ENCODE measurements at places on chromosomes 2 and 18.

GRCh38 chr2:210768329-210768910, 212.0 kb downstream of the CPS1 start:
- no peak for DNase-seq

DNA sequence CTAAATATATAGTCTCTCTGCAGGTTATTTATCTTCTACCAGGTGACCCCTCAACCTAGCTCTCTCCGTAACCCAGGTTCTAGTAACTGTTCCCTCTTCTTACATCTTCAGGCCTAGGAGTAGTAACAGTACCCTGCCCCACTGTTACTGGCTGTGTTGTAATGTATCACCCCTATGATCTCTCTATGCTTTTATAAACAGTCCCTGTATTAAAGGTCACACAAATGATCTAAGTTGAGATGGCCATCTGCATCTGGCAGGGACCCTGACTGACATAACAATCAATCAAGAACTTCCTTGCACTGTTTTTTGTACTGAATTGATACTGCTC, 219.7 kb upstream of the STK17B start:
- no peak for DNase-seq

DNA sequence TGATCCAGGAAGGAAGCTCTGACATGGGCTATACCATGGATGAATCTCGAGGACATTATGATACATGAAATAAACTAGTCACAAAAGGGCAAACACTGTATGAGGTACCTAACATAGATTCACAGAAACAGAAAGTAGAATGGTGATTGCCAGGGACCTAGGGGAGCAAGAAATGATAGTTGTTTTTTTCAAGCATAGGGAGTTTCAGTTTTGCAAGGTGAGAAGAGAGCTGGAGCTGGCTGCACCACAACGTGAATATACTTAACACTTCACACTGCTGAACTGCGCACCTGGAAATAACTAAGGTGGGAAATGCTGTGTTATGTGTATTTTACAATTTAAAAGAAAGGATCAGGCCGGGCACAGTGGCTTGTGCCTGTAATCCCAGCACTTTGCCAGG, 13.2 kb upstream of the AGAP1 start:
- DNase-seq: no peak

- no peak for DNase-seq
Observed at GRCh38 chr2:3784731-3785130, 81.4 kb downstream of the DCDC2C start.

DNA sequence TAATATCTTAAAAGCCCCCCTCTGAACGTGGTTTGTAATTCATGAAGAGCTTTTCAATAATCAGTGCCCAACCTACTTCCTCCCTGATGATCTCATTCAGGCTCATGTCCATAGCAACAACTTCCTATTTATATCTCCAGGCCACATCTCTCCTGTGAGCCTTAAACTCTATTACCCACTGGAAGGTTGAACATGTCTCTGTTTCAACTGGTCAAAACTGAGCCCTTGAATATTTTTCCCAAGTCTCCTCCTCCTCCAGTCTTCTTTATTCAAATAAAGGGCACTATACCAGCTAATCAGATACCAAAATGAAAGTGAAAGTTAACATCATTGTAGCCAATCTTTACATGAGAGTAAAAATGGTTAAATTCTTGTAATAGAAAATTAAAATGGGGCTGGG, 63.7 kb upstream of the ITGA4 start:
- DNase-seq: no peak

DNA sequence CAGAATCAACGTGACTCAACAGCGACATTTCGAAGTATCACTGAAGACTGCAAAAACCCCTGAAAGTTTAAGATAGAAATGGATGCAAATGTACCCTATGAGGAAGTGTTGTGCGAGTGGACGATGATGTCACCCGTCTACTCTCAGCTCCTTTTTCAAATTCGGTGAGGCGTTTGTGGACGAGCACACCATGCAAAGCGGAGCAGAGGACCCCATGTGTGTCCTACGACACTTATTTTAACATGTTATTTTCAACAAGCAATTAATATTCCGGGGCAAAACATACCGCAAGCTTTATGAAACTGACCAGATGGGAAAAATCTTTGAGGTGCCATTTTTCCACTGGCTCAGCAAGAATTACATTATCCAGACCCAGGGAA, 2.0 kb downstream of the PXDN start:
- DNase-seq: no peak

- DNase-seq: no peak
Observed at GRCh38 chr2:132392221-132392620, 24.4 kb upstream of the GPR39 start.

DNA sequence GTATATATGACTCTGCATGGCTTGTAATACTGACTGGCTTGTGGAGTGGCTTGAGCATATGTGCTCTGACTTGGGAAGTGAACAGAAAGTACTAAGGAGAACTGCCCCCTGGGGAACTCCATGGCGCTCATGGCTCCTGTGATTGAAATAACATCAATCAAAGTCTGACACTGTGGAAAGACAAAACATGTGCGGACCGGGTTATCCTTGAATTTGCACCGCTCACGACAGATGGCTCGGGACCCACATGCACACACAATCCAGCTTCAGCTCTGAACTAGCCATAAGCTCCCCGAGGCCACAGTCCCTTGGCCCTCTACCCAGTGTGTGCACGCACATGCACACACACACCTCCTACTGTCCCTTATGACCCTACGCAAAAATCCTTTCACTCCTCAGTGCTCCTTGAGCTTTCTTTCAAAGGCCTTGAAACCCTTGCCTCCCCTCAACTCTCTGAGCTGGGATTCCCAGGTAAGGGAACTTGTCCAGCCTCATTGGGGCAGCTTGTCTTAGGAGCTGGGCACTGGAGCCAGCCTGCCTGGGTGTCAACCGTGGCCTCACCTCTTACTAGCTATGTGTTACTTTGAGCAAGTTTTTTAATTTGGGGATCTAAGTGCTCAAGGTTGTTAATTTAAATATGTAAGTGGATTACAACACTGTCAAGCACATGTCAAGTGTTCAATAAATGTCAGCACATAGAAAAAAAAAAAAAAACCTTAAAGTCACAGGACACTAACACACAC, 43.6 kb downstream of the MRPS5 start:
- DNase-seq: no peak

DNA sequence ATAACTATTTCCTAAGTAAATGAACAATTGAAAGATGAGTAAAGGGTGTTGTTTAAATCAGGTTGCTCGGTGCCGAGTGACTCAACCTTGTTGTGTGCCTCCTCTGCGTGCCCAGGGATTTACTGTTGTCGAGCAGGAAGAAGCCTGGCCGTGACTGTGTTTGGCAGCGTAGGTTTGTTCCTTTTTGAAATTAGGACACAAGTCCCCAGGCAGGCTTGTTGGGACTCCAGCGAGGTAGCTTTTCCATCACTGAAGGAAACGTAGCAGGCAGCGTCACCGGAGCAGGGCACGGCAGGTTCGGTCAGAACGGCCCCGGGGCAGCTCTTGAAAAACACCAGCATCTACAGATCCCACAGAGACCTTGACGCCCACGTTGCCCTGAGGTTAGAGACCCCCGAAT, 48.6 kb downstream of the TMEM18 start:
- no peak for DNase-seq

DNA sequence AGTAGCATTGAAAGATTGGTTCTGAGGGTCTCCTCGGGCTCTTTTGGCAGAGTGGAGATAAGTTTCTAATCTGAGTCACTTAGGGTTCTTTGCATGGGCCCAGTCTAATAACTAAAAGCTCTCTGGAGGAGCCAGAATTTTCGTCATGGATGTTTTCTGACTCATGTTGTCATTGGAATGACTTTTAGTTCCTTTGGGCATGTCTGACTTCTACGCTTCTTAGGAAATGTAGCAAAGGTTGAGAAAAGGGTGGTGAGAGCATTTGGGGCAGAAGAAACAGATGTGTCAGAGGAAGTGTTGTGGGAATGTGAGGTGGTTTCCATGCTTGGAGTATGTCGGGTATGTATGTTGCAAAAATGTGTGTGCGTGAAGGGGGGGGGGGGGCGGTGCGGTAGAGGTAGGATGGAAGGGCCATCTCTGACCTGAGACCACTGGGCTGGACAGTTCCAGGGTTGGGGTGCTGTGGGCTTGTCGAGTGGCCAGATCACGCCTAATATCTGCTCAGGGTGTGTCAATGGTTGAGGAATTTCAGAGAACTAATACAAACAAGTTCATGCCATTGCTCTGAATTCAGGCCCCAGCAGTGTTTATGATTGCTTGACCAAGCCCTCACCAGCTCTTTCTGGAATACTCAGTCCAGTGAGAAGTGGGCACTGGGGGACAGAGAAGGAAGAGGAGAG, 26.9 kb downstream of the KLHL29 start:
- DNase-seq: no peak

- no peak for DNase-seq
Observed at GRCh38 chr2:96800061-96801004, 15.7 kb upstream of the CNNM3 start.

DNA sequence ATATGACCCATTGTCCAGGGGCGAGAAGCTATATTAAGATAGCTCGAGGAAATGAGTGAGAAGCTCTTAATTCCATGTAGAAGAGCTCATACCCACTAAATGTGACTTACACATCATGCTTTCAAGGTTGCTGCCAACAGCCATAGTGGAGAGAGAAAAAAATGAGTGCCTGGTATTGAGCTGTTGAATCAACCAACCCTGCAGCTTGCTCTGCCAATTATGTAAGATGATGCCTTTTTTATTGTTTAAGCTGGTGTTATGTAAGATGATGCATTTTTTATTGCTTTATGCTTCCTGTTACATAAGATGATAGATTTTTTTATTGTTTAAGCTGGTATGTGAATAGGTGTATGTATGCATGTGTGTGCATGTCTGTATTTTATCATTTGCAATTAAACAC, 228.2 kb downstream of the CCDC178 start:
- no peak for DNase-seq

GRCh38 chr2:27298391-27299080, 9.7 kb downstream of the UCN start:
- no peak for DNase-seq

GRCh38 chr2:19124135-19124534, 234.3 kb downstream of the OSR1 start:
- no peak for DNase-seq

DNA sequence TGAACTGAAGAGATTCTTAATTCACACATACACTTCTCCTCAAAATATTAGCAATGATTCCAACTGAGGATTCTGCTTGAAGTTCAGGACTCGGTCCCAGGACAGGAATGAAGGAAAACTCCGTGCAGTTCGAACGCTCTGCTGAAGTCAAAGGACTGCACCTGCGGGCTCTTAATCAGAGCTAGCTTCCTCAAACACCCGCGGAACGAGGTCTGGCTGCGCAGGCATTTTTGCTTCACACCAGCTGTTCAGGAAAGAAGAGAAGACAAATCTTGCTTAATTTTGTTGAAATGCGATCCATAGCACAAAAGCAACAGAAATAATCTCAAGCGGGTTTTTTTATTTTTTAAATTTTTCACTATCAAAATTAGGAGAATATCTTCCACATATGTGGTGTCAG, 175.6 kb downstream of the LAMA1 start:
- no peak for DNase-seq

DNA sequence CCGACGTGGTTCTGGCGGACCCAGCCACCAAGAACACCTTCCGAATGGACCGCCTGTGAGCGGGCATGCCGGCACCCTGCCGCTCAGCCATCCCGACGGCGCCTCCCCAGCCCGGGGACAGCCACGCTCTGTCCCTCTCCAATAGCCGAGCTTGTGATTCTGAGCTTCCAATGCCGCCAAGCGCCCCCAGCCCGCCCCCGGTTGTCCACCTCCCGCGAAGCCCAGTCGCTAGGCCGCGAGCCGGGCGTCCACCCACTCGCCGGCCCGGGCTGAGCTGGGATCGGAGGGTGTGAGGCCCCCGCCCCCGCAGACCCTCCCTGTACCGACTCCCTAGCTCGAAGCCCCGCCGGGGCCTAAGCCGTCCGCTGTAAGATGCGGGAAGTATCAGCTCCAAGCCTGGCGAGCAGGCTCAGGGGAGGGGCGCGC, 1195.1 kb upstream of the CHAC2 start:
- no peak for DNase-seq

GRCh38 chr18:64377446-64377845, 228.6 kb upstream of the LINC00305 start:
- DNase-seq: no peak

- no peak for DNase-seq
Observed at GRCh38 chr18:27263369-27263768, 78.3 kb upstream of the CHST9 start.

DNA sequence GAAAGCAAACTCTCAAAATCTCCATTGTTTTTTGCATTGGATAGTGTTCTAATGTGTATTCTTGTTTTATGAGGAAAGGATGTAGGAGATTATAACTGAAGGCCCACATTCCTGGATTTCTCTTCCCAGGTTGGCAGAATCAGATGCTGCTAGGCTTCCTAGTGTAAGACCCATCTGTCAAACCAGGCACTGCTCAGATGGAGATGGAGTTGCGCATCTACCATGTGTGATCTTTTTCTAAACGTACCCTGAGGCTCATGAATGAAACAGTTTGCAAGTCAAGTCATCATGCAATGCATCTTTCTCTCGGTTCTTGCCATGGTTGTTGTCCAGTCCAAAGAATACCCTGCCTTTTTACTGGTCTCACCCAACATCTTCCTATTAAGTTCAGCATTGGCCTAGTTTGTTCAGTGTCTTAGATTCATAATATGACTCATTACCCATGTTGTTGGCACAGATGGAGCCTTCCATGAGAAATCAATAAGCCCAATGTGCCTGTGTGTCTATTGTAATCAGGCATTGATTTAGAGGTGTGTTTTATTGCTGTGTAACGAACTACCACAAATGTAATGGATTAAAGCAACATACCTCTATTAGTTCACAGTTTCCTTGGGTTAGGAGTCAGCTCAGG, 127.4 kb downstream of the NYAP2 start:
- no peak for DNase-seq

- no peak for DNase-seq
Observed at GRCh38 chr2:209398463-209398862, 25.4 kb upstream of the MAP2 start.

DNA sequence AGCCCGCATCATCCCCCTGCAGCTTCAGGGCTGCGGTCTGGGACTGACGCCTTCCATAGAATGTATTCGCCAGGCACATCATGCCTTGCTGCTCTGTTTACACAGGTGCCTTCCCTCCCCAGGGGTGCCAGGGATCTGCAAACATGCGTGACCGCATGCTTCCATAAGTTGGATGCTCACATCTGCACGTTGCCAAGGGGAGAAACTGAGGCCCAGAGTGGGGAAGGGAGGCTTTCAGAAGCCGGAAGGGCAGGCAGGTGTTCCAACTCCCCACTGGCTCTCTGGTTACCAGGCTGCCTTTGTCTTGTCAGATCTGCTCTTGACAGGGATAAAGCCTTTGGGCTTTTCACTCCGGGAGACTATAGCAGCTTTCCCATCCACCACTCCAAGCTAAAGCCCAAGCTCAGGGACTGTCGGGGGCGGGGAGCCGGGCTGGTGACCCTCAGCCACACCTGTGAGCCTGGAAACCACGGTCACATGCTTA, 125.8 kb upstream of the TNP1 start:
- DNase-seq: no peak

DNA sequence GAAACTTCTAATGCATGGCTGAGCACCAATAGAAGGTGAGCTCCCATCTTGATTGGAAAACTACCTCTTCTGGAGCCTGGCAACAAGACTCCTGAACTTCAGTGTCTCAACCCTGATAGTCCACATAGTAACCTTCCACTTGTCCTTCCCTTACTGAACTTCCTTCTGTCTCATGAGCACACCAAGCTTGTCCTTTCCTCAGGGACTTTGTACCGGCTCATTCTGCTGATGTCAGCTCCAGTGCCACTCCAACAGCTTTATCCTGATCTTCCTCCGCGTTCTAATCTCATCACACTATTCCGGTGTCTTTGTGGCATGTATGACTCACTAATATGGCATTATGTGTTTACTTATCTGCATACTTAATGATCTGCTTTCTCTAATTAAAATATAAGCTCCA, 862.0 kb upstream of the ID2 start:
- no peak for DNase-seq

- DNase-seq: no peak
Observed at GRCh38 chr18:5974696-5975095, 79.4 kb upstream of the TMEM200C start.
